ENCODE measurements at places on chromosomes 6 and 20.

GRCh38 chr6:18126121-18126520, 3.6 kb upstream of the NHLRC1 start:
- DNase-seq: no peak

- DNase-seq: no peak
Observed at GRCh38 chr20:59316911-59317731, 16.7 kb downstream of the EDN3 start.

DNA sequence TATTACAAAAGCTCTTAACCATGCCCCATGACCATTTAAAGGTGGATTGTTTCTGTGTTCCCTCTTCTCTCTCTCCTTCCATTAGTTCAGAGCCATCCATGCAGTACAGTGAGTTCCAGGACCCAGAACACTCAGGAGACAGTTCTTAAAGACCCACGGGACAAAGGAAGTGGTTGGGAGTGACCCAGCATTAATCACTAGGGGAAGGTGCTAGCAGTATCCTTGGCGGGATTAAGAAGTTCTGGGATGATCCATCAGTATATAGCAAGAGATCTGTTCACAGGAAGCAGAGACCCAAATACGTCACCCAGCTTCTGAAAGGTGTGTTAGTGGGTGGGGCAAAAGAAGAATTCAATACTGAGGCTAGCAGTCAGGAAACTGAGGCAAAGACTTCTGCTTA, 154.1 kb downstream of the PHF3 start:
- no peak for DNase-seq

DNA sequence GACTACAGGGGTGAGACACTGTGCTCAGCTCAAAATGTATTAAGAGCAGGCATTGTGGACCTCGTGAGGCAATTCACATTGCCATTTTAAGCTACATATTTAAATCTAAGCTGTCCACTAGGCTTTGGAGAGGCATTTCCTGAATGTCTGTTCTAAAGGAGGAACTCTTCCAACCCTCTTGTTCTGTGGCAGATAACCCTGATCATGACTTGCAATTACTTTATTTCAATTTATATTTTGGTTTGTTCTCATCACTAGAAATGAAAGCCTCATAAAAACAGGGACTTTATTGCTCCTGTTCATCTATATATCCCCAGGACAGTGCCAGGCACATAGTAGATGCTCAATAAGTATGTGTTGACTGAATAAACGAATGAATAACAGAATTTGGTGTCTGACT, 84.0 kb upstream of the SALL4 start:
- no peak for DNase-seq

- no peak for DNase-seq
Observed at GRCh38 chr6:90230548-90231215, 66.0 kb downstream of the BACH2 start.

GRCh38 chr20:58712806-58713731, 20.5 kb downstream of the NPEPL1 start:
- DNase-seq: peak; percentile 65

DNA sequence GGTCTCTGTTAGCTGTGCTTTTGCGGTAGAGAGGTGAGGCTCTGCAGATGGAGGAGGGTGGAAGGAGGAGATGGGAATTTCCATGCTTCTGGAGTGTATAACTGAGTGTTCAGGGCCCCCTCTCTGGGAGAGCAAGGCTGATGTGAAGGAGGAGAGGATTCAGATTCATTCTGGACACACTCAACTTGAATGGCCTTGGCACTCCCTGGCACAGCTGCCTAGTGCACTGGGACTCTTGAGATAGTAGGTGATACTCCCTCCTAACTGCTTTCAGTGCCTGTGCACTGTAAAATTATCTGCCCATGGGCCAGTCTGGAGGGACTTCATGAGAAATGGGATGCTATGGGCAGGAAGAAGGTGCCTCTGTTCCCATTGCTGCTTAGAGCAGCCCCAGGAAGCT, 54.2 kb upstream of the MYL9 start:
- no peak for DNase-seq

DNA sequence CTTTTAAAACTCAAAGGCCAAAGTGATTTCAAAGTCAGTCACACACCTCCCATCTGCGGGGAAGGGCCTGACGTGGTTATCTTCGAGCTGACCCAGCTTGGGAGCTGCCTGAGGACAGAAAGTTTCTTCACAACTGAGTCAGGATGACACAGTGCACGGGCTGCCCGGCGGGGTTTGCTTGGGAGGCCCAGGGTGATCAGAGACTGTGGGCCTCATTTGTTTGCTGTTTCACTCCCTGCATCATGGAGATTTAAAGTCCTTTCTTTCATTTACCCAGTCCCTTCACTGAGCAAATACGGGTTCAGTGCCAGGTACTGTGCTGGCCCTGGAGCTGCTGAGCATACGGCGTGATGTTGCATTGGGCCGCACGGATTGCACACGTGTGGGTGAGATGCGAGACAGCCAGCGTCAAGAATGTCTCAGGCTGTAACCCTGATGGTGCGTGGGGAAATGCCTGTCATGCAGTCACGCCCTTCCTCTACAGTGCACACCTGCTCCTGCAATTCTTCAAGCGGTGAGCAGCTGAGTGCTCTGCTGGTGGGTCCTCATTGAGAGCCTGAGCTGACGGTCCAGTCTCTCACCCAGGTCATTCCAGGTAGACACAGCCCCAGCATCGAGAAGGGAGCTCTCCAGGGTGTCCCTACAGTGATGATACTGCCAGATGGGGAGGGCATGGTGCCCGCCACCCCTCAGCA, 82.7 kb upstream of the PMEPA1 start:
- DNase-seq: no peak

DNA sequence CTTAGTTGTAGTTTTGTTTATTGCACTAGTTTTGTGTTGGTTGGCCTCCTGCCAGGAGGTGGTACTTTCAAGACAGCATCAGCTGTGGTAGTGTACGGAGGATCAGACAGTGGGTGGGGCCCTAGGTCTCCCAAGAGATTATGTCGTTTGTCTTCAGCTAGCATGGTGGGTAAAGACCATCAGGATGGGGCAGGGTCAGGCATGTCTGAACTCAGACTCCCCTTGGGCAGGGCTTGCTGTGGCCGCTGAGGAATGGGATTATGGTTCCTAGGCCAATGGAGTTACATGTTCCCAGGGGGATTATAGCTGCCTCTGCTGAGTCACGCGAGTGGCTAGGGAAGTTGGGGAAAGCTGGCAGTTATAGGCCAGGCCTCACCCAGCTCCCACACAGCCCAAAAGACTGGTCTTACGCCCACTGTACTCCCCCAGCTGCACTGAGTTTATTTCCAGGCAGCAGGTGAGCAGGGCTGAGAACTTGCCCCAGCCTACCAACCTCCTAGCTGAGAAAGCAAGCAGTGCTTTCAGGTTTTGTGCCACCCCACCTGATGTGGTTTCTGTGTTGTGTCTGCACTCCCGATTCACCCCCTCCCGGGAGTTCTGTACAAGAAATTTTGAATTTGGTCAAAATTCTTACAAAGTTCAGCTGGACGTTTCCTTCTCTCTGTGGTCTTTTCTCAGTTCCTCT, 24.7 kb downstream of the ZSCAN31 start:
- DNase-seq: no peak

DNA sequence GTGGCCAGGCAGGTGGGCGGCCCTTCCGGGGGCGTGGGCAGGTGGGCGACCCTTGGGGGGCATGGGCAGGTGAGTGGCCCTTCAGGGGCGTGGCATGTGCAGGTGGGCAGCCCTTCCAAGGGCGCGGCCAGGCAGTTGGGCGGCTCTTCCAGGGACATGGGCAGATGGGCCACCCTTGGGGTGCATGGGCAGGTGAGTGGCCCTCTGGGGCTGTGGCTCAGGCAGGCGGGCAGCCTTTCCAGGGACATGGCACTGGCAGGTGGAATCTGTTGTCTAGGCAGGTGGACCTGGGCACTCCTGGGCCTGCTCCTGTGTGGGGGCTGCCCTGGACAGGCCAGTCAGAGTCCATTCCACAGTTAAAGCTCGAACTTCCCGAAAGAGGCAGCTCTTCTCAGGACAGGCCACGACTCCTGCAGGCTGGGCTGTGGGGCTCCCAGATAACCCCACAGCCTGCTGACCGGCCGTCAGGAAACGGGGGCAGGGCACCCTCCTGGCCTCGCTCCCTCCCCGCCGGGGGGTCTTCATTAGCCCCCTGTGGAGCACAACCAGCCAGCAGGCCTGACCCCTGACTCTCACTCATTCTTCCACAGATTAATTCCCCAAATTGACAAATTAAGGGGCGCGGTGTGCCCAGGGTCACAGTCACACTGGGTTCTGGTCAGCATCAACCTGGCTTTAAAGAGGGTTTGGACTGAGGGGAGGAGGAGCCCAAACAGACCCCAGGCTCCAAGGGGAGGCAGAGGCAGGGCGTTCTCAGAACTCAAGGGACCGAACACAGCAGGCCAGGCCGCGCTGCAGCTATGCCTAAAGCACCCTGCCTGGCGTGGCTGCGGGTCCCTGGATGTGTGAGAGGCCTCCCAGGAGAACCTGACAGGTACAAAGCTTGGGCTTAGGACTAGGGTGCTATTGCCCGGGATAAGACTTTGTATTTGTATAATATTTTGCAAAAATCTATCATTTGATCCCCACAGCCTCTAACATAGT, 130.0 kb downstream of the DLL1 start:
- DNase-seq: no peak

DNA sequence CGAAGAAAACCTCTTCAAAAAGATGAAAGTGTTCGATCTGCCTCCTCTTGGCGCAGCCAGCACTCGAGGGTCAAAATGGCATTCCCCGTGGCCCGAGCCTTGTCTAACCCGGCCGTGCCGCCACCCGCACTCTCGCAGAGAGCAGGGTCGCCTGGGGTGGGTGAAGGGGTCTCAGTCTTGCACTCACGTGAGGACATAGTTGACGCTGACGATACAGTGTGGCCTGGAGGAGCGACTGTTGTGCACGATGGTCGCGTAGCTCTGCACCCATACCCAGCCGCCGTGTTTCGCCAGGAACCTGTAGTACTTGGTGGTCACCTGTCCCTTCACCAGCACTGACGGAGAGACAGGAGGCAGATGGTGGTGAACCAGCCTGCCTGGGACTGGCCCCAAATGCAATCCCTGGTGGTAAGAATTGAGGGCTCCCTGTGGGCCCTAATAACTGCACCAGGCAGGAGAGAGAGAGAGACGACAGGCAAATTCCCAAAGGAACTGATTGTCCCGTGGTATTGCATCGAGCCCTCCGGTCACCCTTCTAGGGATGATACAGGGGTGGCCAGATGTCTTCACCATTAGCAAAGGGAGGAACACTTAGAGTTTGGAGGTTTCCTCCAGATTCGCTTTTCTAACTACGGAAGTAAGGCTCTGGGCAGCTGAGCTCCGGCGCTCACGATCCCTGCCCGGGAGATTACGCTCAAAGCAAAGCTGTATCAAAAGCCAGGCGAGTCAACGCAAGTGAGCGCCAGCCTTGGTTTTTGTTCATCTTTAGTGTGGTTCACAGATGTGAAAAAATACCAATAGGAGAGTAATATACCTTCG, 17.4 kb downstream of the SIM1 start:
- DNase-seq: no peak

- DNase-seq: no peak
Observed at GRCh38 chr6:21245488-21245887, 348.1 kb upstream of the SOX4 start.

DNA sequence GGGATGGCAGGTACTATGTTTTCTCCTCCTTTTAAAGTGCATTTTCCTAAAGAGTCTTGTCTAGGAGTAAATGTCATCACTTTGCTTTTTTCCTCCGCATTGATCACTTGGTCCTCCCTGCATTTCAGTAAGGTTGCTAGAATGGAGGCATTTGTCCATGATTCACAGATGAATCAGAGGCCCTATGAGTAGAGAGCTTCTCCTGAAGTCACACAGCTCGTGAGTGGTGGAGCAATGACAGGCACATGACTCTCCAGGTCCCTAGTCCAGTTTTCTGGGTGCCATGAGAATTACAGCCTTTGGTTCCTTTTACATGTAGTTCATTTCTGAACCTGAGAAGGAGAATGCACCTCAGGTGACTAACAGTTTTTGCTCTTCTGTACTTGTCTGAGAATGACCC, 50.5 kb downstream of the HLA-A start:
- no peak for DNase-seq

DNA sequence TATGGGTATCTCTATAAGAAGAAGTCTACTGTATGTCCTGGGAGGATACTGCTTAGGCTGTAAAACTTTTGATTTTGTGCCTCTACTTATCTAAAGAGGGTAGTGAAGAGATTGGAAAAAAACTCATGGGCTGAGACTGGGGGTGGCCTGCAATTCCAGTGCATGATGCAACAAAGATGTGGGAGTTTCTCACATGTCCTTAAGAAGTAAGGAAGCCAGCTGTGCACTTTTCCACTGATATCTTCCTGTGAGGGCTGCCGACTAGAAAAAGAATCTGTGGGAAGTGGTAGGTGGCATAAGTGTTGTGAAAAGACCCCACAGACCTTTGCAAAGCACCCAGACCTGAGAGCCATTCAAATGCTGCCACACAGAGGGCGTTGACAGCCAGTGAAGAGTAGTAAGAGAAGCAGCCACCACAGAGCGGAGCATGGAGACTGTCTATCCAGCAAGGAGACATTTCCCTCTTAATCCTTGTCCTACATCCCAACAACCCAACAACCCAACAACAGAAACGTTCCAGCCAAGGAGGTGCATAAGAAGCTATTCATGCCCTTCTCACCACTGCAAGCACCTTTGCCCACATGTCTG, 65.1 kb downstream of the PFDN4 start:
- no peak for DNase-seq

DNA sequence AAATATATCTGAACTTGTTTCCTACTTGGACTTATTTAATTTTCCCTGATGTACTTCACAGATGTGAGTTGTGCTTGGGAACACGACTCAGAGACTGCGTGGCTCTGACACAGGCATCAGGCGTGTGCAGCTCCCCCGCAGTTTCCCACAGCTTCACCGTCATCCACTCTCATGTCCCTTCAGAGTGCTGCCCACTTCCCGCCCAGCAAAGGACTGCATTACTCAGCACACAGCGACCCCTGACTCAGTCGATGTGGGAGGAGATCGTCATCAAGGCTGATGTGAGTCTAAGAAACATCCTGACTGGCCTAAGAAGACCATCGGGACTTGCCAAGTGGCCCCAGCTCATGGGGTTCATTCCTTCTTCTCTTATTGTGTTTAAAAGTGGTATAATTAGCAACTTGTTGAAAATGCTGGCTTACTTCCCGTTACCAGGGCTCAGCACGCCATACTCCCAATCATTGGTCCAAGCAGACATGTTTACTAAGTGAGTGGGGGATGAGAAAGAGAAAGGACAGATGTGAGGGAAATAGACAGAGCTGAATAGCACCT, 539.4 kb upstream of the JARID2 start:
- DNase-seq: no peak

DNA sequence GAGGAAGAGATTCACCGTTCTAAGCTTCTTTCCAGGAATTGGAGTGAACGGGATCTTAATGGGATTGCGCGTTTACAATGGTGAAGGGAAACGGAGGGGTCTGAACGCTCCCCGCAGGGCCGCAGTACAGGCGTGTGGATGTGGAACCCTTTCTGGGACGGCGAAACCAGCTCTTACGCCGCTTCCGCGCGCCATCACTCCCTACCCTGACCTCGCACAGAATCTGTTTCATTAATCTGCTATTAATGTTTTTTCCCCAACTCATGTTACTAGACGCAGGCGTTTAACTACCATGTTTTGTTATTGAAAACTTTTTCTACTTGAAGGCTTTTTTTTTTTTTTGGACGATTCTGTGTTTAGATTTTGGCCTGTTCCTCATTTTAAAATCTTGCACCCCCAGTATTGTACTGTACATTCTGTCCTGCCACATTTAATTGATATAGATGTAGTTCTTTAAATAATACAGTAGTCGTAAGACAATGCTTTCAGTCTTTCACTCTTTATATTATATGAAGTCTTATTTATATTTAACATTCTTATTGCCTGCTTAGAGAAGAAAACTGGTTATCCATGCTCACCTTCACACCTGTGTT, 696 bp upstream of the SUPT3H start:
- no peak for DNase-seq

All from type B pancreatic cell (in vitro differentiated cells).